ENCODE measurements at places on chromosomes 7 and 10.

DNA sequence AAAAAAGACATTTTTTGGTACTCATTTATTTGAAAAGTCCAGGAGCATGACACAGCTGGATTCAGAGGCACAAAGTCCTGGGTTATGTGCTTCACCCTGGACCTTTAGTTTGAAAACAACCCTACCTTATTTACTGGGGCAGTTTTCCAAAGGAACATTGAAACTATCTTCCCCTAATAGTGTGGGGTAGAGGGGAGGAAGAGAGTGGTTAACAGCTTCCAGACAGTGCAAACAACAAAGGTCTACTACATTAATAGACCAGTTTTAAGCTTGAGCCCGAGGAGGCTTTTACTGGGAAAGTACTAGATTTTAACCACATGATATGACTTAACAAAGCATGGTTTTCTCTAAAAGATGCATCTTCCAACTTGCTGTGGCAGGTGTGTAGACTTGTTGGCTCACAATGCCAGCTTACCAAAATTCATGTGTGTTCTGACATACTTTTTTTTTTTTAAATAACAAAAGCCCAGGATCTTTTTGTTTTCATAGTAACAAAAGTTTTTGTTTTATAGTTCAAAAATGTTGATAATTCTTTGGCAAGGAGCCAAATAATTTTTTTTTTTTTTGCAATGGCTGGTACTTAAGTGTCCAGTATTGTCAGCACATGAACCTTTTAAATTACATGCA, 1.8 kb downstream of the GSTO1 start:
- no peak for DNase-seq

GRCh38 chr7:127976056-127976737, 55.0 kb downstream of the LRRC4 start:
- no peak for DNase-seq

DNA sequence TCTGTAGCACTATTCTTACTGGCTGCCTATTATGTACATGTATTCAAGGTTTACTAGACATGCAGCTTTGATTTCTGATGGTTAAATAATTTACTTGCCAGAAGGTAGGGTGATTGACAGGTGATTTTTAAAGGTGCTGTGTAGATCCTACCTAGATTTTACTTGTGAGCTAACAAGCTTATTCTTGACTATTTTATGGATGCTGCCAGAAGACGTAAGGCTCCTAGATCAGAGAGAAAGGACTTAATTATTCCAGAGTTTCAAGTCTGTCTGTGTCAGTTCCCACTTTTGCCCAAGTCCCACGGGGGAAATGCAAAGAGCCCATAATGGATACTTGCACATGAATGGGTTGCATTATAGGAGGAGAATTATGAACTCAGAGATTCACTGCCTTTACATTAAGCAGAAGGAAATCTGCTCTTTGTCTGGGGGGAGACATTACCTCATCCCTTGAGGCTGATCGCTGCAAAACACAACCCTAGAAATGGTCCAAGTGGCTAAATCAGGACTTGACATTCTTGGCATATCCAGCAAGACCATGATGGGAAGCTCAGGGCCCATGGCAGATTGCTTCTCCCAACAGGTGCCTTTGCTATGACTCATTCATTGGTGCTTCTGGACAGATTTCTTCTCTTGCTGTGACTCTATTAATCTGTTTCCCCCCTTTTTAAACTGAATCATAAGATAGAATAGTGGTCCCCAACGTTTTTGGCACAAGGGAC, 32.1 kb downstream of the GPR158 start:
- no peak for DNase-seq

DNA sequence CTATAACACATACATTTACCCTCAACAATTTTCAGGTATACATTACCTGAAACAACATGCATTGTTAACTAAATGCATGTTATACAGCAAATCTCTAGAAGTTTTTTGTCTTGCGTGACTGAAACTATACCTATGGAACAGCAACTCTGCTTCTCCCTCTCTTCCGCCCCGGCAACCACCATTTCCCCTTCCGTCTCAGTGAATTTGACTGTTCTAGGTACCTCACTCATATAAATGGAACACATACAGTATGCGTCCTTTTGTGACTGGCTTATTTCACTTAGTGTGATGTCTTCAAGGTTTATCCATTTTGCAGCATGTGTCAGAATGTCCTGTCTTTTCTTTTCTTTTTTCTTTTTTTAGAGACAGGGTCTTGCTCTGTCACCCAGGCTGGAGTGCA, 22.5 kb downstream of the CALHM2 start:
- no peak for DNase-seq

- DNase-seq, result no peak
Observed at GRCh38 chr10:104025524-104025923, 58.6 kb downstream of the SLK start.

- DNase-seq, result no peak
Observed at GRCh38 chr10:120517196-120517595, 60.2 kb downstream of the PLPP4 start.

- DNase-seq, result no peak
Observed at GRCh38 chr10:79274279-79275104, 72.8 kb upstream of the PPIF start.

DNA sequence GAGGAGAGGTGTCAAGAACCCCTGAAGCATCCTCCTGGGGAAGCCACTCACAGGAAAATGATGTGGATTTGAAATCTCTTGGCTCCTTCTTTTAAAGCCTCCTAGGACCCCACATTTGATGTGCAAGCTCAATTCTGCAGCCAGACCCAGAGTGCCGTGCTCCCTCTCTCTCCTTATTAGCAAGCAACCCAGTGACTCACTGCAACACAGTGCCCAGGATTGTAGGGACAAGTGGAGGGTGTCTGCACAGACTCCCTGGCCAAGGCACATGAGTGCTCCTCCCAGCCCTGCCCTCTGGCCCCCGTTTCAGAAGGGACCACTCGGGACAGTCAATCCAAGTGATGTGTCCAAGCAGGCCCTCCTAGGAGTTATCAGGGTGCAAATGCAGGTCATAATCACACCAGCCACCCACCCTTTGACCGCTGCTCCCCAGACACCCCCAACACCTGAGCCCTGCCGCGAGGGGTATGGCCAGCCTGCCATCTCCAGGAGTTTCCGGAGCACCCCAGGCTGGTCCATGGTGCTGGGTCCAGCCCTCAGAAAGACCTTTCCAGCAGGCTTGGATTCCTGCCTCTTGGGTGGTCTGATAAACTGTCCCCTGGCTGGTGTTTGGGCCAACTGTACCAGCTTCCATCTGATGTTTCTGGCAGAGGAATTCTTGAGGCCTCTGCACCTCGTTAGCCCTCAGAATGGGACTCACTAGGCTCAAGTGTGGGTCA, 54.5 kb upstream of the CXCL12 start:
- DNase-seq, result no peak

DNA sequence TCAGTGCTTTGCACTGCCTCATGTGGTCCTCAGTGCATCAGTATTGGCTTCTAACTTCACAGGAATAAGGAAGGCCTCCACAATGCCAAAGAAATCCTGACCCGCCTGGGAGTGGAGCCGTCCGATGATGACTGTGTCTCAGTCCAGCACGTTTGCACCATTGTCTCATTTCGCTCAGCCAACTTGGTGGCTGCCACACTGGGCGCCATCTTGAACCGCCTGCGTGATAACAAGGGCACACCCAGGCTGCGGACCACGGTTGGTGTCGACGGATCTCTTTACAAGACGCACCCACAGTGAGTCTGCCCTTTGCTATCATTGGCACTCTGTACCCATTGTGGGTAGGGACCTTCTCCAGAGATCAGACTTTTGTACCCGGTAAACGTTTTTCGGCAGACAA, 36.9 kb downstream of the TACR2 start:
- DNase-seq, result no peak

DNA sequence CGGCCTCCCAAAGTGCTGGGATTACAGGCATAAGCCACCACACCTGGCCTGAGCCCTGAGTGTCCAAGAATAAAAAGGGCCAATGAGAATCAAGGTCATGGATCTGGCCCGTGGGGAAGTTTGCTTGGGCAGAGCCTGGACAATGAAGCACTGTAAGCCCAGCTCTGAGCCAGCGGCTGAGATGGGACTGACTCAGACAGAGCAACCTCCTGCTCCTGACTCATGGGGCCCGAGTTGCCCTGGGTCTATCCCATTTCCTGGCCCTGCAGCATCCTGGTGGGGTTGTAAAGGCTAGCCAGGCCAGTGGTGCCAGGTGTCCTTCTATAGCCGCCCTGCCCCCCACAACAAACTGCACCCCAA, 5.2 kb upstream of the MYH16 start:
- DNase-seq, result no peak

DNA sequence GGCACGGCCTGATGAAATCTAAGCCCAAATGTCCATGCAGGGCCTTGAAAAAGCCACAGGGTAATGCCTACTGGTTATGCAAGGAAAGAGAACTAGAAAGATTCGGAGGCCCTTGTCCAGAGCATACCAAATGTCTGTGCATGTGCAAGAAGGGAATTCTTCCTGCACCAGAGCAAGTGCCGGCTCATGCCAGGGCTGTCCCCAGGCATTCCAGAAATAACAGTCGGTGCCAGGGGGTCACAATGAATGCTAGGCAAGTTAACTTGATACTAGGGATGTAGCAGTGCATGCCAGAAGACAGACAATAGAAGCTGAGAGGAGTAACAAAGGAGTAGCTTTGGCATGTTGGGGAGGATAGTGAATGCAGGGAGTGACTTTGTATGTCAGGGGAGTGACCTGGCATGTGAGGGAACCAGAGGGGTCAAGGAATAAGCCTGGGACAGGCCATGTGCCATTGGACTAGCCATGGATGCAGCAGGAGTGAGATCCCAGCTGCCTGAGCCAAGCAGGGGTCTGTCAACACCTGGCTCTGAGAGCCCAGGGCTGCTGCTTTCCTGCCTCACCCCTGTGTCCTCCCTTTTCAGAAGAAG, 119.5 kb upstream of the UNC5B start:
- DNase-seq, result no peak

DNA sequence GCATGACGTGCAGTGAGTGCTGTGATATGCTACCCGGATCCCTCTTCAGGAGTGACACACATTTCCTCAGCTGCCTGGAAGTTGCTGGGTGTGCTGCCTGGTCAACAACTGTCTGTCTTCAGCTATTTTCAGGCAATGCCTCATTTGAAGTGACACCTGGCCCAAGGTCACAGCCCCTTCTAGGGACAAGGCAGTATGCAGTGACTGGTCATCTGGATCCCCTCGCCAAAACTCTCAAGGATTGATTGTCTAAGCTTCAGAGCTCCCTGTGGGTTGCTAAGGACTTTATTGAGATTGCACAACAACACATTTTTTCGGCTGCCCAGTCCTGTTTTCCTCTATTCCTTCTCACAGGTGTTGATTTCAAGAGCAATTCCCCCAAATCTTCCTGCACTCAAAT, 108.8 kb downstream of the GNAI1 start:
- DNase-seq, result no peak

DNA sequence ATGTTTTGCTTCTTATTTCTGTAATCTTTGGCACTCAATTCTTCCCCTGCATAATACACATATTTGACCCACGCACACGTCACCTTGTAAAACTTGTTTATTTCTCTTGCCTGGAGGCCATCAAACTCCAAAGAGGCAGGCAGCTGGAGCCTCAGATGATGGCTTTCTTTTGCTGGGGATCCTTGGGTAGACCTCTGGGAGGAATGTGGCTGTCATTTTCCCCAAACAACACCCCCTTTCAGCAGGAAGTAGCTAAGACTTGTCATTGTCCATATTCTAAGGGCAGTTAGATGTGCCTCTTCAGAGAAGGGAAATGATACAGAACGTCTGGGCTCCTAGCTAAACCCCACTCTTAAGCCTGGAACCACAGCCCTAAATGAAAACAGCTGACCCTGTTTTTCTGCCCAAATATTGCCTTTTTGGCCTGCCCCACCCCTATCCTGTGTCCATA, 111.3 kb downstream of the ITGB8 start:
- DNase-seq, result no peak

GRCh38 chr10:118901906-118902305, 127.6 kb upstream of the NANOS1 start:
- DNase-seq, result no peak

GRCh38 chr10:56745490-56745889, 384.4 kb upstream of the ZWINT start:
- DNase-seq, result no peak

GRCh38 chr10:103672345-103672744, 178.8 kb downstream of the NEURL1 start:
- no peak for DNase-seq

- DNase-seq, result no peak
Observed at GRCh38 chr10:43212043-43212721, 54.7 kb downstream of the RASGEF1A start.

DNA sequence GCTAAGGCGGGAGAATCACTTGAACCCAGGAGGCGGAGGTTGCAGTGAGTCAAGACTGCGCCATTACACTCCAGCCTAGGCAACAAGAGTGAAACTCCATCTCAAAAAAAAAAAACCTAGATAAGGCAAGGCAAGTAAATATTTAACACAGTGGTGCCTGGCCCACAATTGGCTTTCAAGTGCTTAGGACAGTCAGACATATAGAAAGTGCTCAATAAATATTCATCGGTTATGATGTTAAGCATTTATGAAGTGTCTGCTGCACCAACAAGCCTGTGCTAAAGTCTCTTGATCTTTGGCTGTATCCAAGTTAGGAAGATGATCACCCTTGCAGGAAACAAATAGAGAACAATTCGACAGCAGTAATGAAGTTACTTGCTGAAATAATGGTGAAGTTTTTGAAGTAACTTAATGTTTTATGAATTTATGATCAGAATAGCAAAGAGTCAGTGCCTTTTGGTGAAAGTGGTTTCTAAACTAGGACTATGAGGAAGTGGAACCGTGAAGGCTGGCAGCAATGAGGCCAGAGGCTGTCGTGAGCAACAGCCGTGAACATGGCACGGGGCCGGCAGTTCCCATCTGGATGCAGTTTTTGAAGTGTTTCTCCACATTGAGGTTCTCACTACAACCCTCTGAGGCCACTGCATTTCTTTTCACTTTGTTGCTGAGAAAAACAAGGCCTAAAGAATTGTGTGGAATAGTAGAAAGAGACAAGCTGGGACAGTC, 48.1 kb upstream of the GATA3 start:
- peak; percentile 33 for DNase-seq

DNA sequence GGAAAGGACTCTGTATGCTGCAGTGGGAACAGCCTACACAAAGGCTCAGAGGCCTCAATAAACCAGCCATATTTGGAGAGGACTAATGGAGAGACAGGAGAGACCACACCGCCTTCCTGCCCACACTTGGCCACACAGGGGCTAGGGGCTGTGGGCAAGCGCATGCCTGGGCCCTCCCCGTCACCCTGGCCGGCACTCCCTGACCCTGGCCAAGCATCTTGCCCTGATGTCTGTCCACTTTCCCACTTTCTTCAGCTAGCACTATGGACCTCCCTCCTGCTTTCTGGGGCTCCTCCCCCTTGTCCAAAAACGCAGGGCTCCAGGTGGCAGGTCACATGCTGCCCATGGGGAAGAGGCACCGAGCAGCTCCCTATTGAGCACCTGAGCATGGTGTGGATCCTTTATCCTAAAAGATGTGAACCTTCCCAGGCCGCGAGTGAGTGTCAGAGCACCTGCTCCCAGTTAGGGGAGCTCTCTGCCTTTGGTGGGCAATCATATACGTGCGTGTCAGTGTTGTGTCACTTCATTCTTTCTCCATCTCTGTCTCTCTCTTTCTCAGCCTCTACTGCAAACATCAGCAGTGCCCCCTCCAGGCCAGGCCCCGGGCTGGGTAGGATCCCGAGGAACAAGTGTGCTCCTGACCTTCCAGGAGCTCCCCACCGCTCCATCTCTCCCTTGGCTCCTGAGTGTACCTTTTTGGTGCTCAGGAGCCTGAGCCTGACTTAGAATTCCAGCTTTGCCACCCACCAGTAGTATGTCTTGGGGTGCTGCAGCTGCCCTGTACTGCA, 74.0 kb downstream of the ZMIZ1 start:
- DNase-seq, result no peak
